NCI-H446 (cell line): ENCODE measurements at places on chromosomes 5 and 9.

GRCh38 chr5:175606409-175606808, 51.5 kb upstream of the HRH2 start:
- DNase-seq: no peak

DNA sequence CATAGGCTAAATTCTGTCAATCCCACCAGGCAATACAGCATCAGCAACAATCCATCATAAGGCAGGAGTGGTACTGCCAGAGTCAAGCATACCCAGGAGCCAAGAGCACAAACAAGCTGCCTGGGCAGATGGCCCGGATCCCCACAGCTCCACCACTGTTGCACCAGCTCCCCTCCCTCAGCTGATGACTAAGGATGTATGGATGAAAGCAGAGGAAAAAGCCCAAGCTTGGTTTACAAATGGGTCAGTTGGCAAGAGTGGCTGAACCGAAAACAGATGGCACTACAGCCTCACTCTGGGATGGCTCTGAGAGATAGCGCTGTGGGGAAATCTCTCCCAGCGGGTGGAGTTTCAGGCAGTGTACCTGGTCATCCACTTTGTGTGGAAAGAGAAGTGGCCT, 29.4 kb downstream of the DROSHA start:
- peak; percentile 88 for DNase-seq

GRCh38 chr9:135307300-135307699, 172.3 kb upstream of the PPP1R26 start:
- DNase-seq: peak; percentile 58

- no peak for DNase-seq
Measured at GRCh38 chr5:1555011-1555807, 31.4 kb upstream of the LPCAT1 start.

DNA sequence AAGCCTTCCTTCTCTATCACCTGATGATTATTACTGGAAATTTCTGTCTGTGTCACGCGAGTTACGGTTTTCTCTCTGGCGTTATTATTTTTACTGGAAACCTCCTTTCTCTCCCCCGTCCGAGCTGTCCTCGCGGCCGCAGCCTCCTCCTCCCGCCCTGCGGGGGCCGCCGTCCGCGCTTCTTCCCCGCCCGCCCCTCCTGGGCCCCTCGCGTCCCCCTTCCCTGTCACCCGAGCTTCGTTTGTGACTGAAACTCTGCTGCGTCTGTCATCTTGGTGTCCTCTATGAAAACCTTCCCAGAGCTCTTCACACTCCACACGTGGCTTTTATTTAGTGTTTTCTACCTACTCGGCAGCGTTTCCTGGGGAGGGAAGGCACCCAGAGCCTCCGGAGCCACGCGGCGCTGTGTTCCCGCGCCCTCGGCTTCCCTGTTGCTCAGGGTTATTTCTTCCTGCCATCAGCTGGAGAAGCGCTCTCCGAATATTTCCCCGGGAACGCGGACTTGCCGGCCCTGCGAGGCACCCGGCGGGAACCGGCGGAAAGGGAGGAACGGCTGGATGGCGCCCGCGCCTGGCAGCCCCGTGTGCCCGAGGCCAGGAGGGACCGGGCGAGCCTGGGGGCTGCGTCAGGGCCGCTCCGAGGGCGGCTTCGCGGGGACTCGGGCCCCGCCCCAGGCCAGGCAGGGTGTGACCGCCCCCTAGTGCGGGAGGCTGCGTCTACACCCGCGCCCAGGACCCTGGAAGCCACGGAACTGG, 33.9 kb downstream of the TRIP13 start:
- DNase-seq: no peak

GRCh38 chr5:172377856-172378255, 76.5 kb downstream of the SH3PXD2B start:
- no peak for DNase-seq

GRCh38 chr5:139969318-139969717, 73.8 kb downstream of the NRG2 start:
- no peak for DNase-seq

DNA sequence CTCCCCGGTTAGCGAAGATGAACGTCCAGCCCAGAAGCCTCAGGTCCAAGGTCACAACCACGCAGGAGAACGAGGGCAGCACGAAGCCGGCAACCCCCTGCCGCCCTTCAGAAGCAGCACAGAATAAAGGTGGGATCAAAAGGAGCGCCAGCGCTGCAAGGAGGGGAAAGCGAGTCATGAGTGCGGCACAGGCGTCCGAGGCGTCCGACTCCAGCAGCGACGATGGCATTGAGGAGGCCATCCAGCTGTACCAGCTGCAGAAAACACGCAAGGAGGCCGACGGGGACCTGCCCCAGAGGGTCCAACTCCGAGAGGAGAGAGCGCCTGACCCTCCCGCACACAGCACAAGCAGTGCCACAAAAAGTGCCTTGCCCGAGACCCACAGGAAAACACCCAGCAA, 5.8 kb downstream of the PPP1R26 start:
- DNase-seq: no peak

- DNase-seq: no peak
Measured at GRCh38 chr9:92295827-92296258, 2.3 kb upstream of the IARS1 start.

DNA sequence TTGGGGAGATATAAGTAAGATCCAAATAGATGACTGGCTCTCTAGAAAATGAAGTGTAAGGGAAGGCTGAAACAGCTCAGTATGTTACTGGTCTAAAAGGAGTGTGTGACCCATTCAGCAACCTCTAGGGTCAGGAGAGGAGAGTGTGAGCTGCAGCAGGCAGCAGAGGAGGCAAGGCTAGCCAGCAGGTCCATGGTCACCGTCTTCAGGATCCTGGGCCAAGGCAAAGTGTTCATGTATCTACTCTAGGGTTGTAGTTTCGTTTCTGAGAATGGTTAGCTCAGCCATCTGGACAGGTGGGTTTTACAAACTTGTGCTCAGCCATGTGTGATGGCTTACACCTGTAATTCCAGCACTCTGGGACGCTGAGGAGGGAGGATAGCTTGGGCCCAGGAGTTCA, 13.7 kb downstream of the MYO10 start:
- no peak for DNase-seq

DNA sequence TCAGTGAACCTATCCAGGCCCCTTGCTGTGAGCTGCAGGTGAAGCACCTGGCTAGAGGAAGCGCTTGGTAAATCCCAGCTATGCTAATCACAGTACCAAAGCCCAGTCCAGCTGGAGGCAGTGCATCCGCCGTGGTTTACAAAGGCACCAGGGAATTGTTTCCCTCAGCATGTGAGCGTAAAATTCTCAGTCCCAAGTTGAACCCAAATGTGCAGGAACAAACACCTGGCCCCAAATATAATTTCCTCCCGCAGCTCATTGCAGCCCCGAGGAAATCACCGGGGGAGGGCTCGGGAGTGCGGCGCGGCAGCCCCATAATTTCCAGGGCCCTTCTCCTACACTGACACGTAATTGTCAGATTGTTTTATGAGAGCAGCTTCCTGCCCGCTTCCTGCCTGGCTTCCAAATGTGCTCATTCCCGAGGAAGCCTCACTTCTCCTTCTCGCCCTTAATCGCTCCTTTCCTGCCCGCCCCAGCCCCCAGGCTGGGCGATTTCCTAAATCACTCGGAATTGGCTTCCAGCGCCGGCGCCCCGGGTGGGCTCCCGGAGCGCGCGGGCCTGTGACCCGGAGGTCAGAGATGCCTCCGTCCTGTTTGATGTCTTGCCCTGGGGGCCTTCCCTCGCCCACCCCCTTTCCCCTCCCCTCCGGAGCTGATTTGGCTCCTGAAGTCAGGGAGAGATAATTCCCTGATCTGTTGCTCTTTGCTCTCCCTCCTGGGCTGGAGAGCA, 134.4 kb downstream of the FGF1 start:
- no peak for DNase-seq

DNA sequence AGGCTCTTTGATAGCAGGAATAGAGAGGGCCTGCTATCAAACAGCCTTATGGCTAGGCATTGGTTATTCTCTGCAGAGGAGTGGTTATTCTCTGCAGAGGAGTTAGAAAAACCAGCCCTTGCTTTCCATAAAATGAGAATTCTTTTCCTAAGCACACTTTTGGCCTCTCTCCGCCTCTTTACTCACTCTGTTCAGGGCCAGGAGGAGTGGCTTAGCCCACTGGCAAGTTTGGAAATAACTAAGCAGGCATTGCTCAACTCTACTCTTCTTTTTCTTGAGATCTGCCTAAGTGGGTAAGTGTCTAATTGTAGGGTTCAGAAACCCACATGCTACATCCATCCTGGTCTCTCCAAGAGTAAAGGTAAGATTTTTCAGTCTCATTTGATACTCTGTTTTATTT, 341.7 kb downstream of the KIAA0825 start:
- no peak for DNase-seq

DNA sequence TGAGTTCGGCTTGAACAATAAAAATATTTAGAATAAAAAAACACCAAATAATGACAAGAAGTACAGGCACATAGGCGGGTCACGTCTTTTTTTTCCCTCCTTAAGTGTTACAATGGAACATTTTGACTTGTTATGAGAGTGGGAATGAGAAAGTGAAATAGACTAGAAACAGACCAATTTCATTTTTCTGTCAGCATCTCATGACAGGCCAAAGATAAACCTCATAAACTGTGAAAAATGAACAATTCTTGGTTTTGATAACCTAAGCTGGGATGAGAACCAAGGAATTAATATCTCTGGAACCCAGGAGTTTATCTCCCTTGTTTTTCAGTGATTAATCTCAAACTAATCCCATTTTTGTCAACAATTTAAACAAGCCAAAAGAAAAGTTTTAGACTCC, 299.5 kb downstream of the SLIT3 start:
- no peak for DNase-seq

- peak; percentile 51 for DNase-seq
Measured at GRCh38 chr5:108084105-108084504, 297.8 kb downstream of the FBXL17 start.

GRCh38 chr5:177303925-177304391, 359 bp downstream of the PRELID1 start:
- no peak for DNase-seq

DNA sequence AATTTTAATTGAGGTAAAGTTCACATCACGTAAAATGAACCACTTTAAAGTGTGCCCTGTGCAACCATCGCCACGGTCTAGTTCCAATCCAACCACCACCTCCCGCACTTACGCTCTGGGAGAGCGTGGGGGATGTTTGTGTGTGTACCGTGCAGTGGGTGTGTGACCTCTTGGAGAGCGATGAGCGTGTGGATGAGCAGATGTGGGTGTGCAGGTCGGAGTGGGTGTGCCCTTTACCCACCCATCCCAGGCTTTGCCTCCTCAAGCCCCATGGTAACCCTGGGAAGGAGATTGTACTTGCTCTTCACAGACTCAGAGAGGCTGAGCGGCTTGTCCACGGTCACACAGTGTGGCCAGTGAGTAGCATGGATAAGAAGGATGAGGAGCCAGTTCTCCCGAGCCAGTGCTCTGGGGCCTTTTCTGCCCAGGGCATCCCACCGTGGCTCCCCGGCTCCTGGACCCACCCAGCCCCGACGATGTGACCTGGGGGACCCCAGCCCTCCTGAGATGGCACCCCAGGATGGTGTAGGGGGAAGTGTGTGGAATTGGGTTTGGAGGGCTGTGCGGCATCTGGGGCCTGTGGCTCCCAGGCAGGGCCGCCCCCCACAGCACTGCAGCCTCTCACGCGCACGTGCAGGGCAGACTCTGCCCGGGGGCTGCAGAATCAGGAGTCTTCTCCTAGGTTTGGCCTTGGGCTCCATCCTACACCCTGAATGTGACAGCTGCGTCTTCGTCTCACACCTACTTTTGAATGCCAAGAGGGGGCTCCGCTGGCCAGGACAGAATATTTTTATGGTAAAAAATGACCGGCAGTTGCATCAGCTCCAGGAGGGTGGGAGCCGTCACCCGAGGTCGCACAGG, 13.6 kb downstream of the LHX3 start:
- DNase-seq: no peak
